Activated naive CD4-positive, alpha-beta T cell treated with anti-CD3 and anti-CD28 coated beads for 36 hours (primary cell): ENCODE measurements at places on chromosomes 5 and 9. TPM values are rescaled to one million over a fixed set of nuclear protein-coding genes. Genes with fewer than 3 reads are reported as not detected.

GRCh38 chr5:79886925-79887655 is 104.0 kb downstream of the MTX3 start:
- no peak for DNase-seq
- no peaks in the 10 kb centered on the region for H3K27me3 ChIP-seq
- H3K36me3 ChIP-seq = no peaks in the 10 kb centered on the region

- no peak for DNase-seq
- no peak overlapping the region for H3K27ac ChIP-seq
- H3K36me3 ChIP-seq = peaks cover 32% of the 10 kb centered on the region
- no peaks in the 10 kb centered on the region for H3K27me3 ChIP-seq
Measured at GRCh38 chr9:33272061-33272460, 7.2 kb downstream of the CHMP5 start.

ZCCHC10 gene
- 27.0 TPM for total RNA-seq

GRCh38 chr9:35714123-35714522 is 17.9 kb downstream of the TLN1 start:
- no peak for DNase-seq
- no peak overlapping the region for H3K4me3 ChIP-seq
- H3K4me1 ChIP-seq = peaks cover 2% of the 10 kb centered on the region
- no peak overlapping the region for H3K27ac ChIP-seq
- peaks cover 52% of the 10 kb centered on the region for H3K36me3 ChIP-seq

GRCh38 chr9:37311938-37312708 is 110.4 kb upstream of the GRHPR start:
- peaks cover 10% of the 10 kb centered on the region for H3K4me1 ChIP-seq
- H3K4me3 ChIP-seq = no peak overlapping the region
- peaks cover 10% of the 10 kb centered on the region for H3K36me3 ChIP-seq
- H3K27me3 ChIP-seq = no peaks in the 10 kb centered on the region
- DNase-seq = no peak

- H3K27me3 ChIP-seq = no peaks in the 10 kb centered on the region
- H3K36me3 ChIP-seq = peaks cover 5% of the 10 kb centered on the region
- H3K4me1 ChIP-seq = peaks cover 30% of the 10 kb centered on the region
- peak; percentile 35 for DNase-seq
Measured at GRCh38 chr9:123640792-123641222, 284.8 kb downstream of the CRB2 start.

SOWAHA gene
- not detected for total RNA-seq

WDR38 gene
- not detected for total RNA-seq

CAPSL gene
- total RNA-seq = 1.8 TPM

DNA sequence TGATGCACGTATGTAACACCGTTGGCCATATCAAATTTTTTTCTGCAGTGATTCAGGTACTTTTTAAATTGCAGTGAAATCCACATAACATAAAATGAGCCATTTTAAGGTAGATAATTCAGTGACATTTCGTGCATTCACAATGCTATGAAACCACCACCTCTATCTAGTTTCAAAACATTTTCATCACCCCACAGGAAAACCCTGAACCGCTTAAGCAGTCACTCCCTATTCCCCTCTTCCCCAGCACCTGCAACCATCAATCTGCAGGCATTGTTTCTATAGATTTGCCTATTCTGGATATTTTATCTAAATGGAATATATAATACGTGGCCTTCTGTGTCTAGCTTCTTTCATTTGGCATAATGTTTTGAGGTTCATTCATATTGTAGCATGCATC is 79.2 kb downstream of the BOD1 start:
- H3K36me3 ChIP-seq = no peaks in the 10 kb centered on the region
- no peak for DNase-seq
- H3K27me3 ChIP-seq = peaks cover 9% of the 10 kb centered on the region

EQTN gene
- total RNA-seq = not detected

GRCh38 chr9:135663451-135663770 is 302 bp downstream of the LCN9 start:
- H3K4me3 ChIP-seq = no peak overlapping the region
- DNase-seq = no peak
- H3K27me3 ChIP-seq = peaks cover 2% of the 10 kb centered on the region
- H3K4me1 ChIP-seq = no peaks in the 10 kb centered on the region
- no peak overlapping the region for H3K27ac ChIP-seq
- H3K36me3 ChIP-seq = no peaks in the 10 kb centered on the region

DNA sequence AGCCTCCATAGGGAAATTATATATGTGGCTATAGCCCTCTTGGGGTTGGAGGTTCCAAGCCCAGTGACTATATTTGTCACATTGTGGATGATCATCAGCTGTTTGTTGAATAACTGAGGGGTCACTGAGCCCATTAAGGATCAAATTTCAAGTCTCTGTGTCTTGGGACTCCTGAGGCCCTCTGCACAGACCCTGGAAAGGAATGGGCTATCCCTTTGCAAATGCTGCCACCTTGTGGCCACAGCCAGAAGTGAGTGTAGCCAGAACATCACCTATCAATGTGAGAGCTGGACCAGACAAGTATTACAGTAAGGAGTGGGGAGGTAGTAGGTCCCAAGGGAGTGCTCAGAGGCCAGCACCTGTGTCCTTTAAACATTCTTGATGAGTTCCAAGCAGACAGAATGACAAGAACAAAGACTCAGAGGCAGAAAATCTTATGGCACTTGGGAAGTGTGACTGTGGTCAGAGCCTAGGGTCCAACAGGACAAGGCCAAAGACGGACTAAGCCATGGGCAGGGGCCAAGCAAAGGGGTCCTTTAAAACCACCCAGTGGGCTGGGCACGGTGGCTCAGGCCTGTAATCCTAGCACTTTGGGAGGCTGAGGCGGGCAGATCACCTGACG is 8.2 kb downstream of the RPP25L start:
- H3K27me3 ChIP-seq = no peaks in the 10 kb centered on the region
- H3K4me3 ChIP-seq = no peak overlapping the region
- H3K36me3 ChIP-seq = no peaks in the 10 kb centered on the region
- no peaks in the 10 kb centered on the region for H3K4me1 ChIP-seq
- peak; percentile 89 for DNase-seq

IRX2 gene
- not detected for total RNA-seq

DNA sequence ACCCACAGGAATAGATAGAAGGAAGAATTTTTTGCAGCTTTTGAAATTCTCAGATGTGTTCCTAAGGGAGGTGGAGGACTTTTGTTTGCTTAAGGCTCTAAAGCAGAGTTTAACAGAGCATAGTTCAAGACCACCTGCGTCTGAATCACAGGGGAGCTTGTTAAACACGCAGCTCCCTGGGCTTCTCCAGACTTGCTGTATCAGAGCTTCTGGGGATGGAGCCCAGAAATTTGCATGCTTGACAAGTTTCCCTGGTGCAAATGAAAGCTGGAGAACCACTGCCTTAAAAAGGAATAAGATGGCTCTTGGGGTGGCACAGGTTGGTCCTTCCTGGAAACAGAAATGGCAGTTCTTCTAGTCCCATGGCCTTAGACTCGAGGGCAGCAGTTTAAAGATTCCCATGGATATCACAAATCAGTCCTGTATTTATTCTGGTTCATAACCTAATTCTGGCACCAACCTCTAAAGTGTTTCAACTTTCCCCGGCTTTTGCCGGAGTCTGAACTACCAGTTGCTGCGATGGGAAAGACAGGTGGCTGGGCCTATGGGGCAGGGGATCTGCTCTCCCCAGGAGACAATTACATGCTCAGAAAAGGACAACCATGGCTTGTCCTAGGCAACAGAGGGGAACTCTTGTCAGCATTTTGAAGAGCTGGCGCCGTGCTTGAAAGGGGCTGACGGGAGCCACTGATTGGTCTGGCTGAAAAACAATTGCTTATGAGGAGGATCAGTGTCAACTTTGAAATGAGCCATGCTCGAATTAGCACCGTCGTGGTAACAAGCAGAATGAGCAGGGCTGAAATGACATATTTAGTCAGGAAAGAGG is 599.6 kb downstream of the CCDC171 start:
- H3K4me3 ChIP-seq = no peak overlapping the region
- H3K4me1 ChIP-seq = peaks cover 11% of the 10 kb centered on the region
- H3K36me3 ChIP-seq = no peaks in the 10 kb centered on the region
- H3K27ac ChIP-seq = no peak overlapping the region
- peaks cover 17% of the 10 kb centered on the region for H3K27me3 ChIP-seq

DNA sequence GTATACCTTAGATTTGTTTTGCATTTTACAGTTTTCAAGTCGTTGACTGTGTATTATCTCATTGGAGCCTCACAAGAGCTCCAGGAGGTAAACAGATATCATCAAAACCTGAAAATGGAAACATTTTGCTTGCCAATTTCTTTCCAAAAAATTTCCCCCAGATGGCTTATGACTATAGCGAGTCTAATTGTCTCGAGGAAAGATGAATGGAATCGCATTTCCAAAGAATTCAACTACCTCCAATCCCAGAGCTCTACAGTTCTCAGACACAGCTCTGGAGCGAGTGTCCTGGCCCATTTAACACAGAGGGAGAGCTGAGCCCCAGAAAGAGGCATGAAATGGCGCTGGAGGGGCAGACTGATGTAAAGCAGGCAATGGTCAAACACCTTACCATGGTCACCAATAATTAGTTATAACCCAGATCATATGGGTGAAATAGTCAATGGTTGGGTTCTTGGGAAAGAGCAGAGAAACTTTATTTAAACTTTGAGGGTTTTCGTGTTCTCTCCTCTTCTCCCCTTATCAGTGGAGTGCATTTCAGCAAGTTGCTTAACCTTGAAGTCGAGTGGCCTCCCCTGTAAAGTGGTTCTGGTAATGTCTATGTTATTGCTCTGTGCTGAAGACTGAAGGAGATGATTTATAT is 168.2 kb downstream of the ZDHHC21 start:
- peaks cover 4% of the 10 kb centered on the region for H3K27me3 ChIP-seq
- no peak overlapping the region for H3K27ac ChIP-seq
- no peaks in the 10 kb centered on the region for H3K36me3 ChIP-seq
- no peaks in the 10 kb centered on the region for H3K4me1 ChIP-seq
- DNase-seq = no peak
- no peak overlapping the region for H3K4me3 ChIP-seq

DNA sequence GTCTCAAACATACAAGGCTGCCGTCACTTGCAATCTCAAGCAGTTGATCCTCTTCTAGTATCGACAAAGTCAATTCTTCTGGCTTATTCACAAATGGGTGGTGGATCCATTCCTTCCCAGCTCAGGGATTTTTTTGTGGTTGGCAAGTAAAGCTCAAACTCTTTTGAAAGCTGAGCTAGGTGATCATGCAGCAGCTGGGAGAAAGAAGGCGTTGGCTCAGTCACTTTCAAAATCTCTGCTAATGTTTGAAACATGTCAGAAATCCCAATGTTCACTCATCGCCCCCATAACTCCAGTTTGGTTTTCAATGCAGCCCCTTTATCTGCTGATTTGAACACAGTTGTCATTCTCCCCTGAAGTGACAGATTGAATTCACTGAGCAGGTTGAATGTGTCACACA is 4.0 kb upstream of the HNRNPA0 start:
- peaks cover 9% of the 10 kb centered on the region for H3K36me3 ChIP-seq
- peaks cover 5% of the 10 kb centered on the region for H3K4me1 ChIP-seq
- no peak for DNase-seq
- H3K27ac ChIP-seq = no peak overlapping the region
- no peaks in the 10 kb centered on the region for H3K27me3 ChIP-seq

NIPSNAP3A gene
- 17.8 TPM for total RNA-seq

BOD1 gene
- total RNA-seq = 35.3 TPM

SYK gene
- total RNA-seq = 0.19 TPM

PCDHA8 gene
- total RNA-seq = not detected

FBP2 gene
- not detected for total RNA-seq

- H3K27me3 ChIP-seq = peaks cover 30% of the 10 kb centered on the region
- H3K36me3 ChIP-seq = no peaks in the 10 kb centered on the region
- H3K27ac ChIP-seq = no peak overlapping the region
- peaks cover 4% of the 10 kb centered on the region for H3K4me1 ChIP-seq
- no peak for DNase-seq
- H3K4me3 ChIP-seq = no peak overlapping the region
Measured at GRCh38 chr5:34584165-34584564, 72.0 kb upstream of the RAI14 start.

- peaks cover 22% of the 10 kb centered on the region for H3K36me3 ChIP-seq
- H3K27me3 ChIP-seq = peaks cover 54% of the 10 kb centered on the region
- peaks cover 15% of the 10 kb centered on the region for H3K4me1 ChIP-seq
- no peak within 1 kb of the TSS for H3K27ac ChIP-seq
- peak; percentile 65 for DNase-seq
Measured at GRCh38 chr5:141430332-141431113, at the start of gene PCDHGA12. Gene PCDHGA12 (plus strand): TSS chr5:141430507. CDS start chr5:141430760, 253 bp downstream.

DNA sequence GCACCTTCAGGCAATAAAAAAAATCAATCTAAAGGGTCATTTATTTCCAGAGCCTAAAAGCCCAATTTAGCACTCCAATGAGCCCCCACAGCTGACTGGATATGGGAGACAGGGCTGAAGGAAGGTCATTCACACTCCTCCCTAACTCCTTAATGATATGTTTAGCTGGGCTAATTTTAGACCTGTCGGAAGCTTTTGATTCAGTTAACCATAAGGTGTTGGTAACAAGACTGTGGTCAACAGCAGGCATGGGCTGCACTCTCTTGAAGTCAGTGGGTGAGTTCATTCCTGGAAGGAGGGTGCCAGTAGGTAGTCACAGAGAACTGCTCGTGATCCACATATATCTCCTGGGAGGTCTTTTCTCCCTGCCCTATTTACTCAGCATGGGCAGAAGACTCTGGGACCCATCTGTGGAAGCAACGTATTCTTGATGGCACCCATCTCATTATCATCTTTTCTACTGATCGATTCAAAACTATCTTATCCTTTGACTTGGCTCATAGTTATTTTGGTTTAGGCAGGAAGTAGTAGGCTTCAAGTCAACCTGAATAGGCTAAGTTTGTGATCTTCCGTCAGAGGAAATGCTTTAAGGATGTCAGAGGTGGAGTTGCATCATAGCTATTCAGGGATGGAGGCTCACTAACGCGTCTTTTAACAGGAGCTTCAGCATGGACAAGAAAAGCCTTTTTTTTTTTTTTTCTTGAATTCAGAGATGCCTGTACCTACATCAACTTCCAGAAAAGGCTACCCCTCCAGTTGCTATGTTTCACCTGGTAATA is 367.7 kb upstream of the SLC30A5 start:
- no peak for DNase-seq
- peaks cover 3% of the 10 kb centered on the region for H3K4me1 ChIP-seq
- no peak overlapping the region for H3K4me3 ChIP-seq
- H3K27me3 ChIP-seq = no peaks in the 10 kb centered on the region
- no peaks in the 10 kb centered on the region for H3K36me3 ChIP-seq

TMEM174 gene
- total RNA-seq = not detected

- H3K27me3 ChIP-seq = no peaks in the 10 kb centered on the region
- H3K27ac ChIP-seq = no peak overlapping the region
- no peak for DNase-seq
- no peaks in the 10 kb centered on the region for H3K36me3 ChIP-seq
- peaks cover 11% of the 10 kb centered on the region for H3K4me1 ChIP-seq
- no peak overlapping the region for H3K4me3 ChIP-seq
Measured at GRCh38 chr9:71774920-71775319, 6.6 kb upstream of the CEMIP2 start.

WDR41 gene
- 22.4 TPM for total RNA-seq

PPP3R2 gene
- total RNA-seq = not detected

GRCh38 chr9:130191068-130191748 is 19.0 kb downstream of the NCS1 start:
- no peaks in the 10 kb centered on the region for H3K36me3 ChIP-seq
- H3K27ac ChIP-seq = no peak overlapping the region
- no peak for DNase-seq
- no peaks in the 10 kb centered on the region for H3K27me3 ChIP-seq
- H3K4me3 ChIP-seq = no peak overlapping the region
- no peaks in the 10 kb centered on the region for H3K4me1 ChIP-seq

SLC6A18 gene
- total RNA-seq = not detected

IL33 gene
- not detected for total RNA-seq
